EH (cell line): ENCODE measurements at places on chromosomes 12 and 14.
A peak's percentile ranks its signal among the peaks of the same experiment; 100 is the strongest.

- no peak for DNase-seq
Observed at GRCh38 chr12:130973109-130973508, 19.4 kb downstream of the ADGRD1 start.

DNA sequence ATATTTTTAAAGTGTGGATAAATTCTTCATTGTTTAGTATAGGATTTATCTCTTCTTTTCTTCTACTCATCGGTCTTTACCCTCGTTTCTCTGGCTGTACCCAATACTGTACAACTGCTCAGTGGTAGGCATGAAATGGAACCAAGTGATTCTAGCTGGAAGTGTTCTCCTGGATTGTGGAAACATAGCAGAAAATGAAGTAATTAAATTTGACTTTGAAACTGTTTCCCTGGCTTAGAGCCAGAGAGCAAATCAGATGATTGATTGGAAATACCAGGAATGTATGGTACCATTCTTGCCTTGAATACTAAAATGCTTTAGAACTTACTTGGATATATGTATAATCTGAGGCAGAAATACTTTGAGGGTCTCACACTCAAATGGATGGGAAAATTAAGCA lies 292.3 kb downstream of the ERC1 start:
- no peak for DNase-seq

DNA sequence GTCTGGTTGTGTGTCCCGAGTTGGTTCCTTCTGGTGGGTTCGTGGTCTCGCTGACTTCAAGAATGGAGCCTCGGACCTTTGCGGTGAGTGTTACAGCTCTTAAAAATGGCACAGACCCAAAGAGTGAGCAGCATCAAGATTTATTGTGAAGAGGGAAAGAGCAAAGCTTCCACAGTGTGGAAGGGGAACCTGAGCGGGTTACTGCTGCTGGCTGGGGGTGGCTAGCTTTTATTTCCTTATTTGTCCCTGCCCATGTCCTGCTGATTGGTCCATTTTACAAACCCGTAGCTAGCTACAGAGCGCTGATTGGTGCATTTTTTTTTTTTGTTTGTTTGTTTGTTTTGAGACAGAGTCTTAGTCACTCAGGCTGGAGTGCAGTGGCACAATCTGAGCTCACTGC lies 29.3 kb downstream of the FGF6 start:
- DNase-seq = no peak

DNA sequence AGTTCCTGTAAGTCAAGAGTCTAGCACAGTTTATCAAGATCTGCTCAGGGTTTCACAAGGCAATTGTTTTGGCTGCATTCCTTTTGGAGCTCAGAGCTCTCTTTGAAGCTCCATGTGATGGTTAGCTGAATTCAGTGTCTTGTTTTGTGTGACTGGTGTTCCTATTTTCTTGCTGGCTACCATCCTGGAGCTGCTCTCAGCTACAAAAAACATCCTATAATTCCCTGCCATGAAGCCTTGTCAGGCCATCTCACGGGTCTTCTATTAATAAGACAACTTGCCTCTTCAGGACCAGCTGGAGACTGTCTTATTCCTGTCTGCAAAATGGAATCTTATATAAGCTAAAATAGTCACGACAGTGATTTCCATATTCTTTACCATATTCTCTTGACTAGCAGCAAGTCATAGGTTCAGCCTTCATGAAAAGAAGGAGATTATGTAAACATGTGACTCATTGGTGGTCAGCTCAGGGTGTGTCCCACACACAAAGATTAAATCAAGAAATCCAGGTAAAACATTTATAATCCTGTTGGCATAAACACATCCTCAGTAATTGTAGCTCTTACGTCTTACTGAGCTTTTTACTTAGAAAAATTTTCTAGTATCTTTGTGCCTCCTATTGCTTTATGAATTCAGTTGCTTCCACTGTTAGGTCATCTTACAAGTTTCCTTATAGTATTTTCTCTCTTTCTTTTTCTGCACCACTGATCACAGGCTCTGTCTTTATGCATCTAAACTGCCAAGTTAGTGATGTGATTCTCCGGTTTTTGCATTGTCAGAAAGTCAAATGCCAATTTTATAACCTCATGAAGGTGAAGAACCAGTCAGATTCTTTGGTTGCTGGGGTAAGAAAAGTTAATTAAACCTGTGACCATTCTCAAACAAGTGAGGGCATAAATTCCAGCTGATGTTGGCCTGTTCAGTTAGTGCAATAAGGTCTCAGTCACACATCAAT lies 378.5 kb upstream of the MGAT4C start:
- DNase-seq = no peak

- no peak for DNase-seq
Observed at GRCh38 chr14:20658246-20658645, 16.8 kb upstream of the OR6S1 start.

- no peak for DNase-seq
Observed at GRCh38 chr12:83335748-83336147, 649.0 kb downstream of the TMTC2 start.

DNA sequence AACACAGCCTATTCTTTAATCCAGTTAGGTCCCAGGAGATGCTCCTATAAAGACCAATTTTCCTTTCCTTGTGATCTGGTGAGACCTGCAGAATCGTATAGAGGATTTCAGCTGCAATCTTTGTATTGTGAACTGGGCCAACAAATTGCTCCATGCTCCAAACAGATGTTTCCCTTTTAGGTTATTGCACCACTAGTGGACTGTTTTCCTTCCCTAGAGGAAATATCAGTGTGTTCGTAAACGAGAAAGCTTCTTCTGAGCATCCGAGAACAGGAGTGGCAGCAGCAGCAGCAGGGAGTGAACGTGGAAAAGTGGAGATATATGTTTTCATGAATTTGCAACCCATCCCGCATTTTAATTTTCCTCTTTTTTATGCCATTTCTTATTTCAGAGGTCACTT lies 344.1 kb upstream of the PDE3A start:
- DNase-seq = peak; percentile 38
